ENCODE measurements at places on chromosomes 4 and X. TPM values are rescaled to one million over a fixed set of nuclear protein-coding genes. Genes with fewer than 3 reads are reported as not detected.

Gene ACOX3
- 22.6 TPM for total RNA-seq

Gene FGFR3
- total RNA-seq = 0.74 TPM

Gene AFP
- total RNA-seq = 1.4 TPM

Gene AMOT
- 0.09 TPM for total RNA-seq

Gene TRIM75
- not detected for total RNA-seq

Gene JADE1
- 29.1 TPM for total RNA-seq

Gene NUDT6
- 3.3 TPM for total RNA-seq

Gene DKK2
- total RNA-seq = 0.28 TPM

Gene AMMECR1
- total RNA-seq = 11.0 TPM

Gene THOC2
- total RNA-seq = 50.7 TPM

Gene MSN
- total RNA-seq = 479 TPM

Gene JAKMIP1
- not detected for total RNA-seq

Gene UGT2A3
- not detected for total RNA-seq

Gene ERAS
- not detected for total RNA-seq

Gene RNF150
- total RNA-seq = 17.8 TPM

Gene HPSE
- 0.41 TPM for total RNA-seq

Gene SLC39A8
- 0.38 TPM for total RNA-seq

Gene LRIT3
- total RNA-seq = not detected

Gene COX7B2
- not detected for total RNA-seq

Gene CYBB
- not detected for total RNA-seq

Gene KIAA0232
- total RNA-seq = 14.6 TPM

Gene RAI2
- not detected for total RNA-seq

Gene REST
- total RNA-seq = 51.5 TPM

Gene ZNF185
- total RNA-seq = 1.3 TPM

Gene OPRPN
- total RNA-seq = not detected

Gene MAGEB2
- not detected for total RNA-seq

Gene CD40LG
- total RNA-seq = not detected

Gene MAPK10
- 0.77 TPM for total RNA-seq

Gene CACNA1F
- total RNA-seq = not detected

Gene CT45A10
- total RNA-seq = not detected

Gene ZNF595
- 5.3 TPM for total RNA-seq

Gene JCHAIN
- total RNA-seq = 0.46 TPM

Gene BEX5
- total RNA-seq = not detected

Gene LGI2
- not detected for total RNA-seq

Gene SPANXD
- 2.0 TPM for total RNA-seq

Gene COL4A6
- 0.10 TPM for total RNA-seq

Gene HMGN5
- 1.9 TPM for total RNA-seq

Data from HFFc6 (cell line).